ENCODE measurements at places on chromosomes 3 and 15.

GRCh38 chr3:71784201-71784913, 591 bp downstream of the PROK2 start:
- no peak for DNase-seq

DNA sequence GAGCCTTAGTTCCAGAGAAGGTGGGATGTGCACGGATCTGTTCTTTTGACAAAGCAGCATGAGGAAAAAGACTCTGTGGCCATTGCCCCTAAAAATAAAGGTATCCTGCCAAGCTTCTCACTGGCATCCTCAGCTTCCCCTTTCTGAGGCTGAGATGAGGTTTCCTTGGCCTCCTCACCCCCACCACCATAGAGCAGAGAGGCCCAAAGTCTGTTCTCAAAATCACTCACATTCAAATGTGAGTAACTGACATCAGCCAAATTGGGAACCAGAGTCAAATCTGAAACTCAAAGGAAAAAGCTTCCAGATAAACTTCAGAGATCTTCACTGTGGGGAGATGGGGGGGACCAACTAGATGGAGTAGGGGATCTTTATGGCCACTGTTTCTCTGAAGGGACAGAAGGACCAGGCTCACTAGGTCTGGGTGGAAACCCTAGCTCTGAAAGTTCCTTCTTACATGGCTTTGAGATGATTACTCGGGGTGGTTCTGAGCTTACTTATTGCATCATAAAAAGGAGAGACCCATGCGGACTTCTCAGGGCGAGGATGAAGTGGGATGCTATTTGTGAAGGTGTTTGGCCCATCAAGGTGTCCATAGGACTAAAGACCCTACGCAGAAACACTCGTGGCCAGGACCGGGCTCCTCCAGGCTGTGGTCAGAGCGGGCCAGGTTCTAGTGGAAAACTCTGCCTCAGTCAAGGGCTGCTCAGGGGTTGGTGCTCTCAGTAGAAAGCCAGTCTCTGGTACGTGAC, 61.5 kb upstream of the MEF2A start:
- DNase-seq = no peak

- DNase-seq = no peak
Measured at GRCh38 chr15:43100971-43101370, 4.9 kb downstream of the UBR1 start.

DNA sequence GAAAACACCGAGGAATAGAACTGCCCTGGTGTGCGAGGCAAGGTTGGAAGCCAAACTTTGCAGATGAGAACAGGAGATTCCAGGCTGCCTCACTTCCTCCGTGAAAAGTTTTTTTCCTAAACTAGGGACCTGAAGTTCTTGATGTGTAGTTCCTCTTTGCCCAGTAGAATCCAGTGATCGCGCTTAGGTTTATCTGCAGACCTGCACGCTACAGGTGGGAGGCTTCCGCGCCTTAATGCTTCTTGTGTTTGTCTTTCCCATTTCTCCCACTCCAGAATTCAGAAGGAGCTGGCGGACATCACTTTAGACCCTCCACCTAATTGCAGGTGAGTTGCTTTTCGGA, 5.4 kb downstream of the UBE2E1 start:
- DNase-seq = no peak

DNA sequence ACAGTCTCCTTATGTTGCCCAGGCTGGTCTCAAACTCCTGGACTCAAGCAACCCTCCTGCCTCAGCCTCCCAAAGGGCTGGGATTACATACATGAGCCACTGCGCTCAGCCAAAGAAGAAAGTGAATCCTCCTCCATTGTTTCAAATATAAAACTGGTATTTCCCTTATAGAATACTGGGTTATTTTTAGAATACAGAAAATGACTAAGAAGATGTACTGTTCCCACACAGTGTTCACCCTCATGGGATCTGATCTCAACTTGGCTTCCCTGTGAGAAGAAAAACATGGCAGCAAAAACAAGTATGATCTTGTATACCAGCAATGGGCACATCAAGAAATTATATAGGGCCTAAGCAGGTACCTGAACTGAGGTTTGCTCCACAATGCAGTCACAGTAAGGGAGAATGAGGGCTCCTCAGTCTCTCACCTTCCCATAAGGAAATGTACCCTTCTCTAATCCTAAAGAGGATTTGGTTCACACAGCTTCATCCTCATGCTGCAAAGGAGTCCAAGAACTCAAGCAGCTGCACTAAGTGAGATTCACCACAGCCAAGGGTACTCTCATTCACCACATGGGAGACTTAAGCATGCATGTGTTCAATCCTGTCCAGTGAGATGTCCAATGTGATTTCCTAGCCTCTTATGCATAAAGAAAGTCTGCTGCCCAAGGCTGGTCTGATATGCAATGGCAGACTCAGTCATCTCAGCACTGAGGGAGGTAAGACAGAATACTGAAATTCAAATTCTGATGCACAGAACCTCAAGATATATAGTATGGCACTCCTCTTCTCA, 25.8 kb downstream of the USP4 start:
- DNase-seq = peak; percentile 50

GRCh38 chr15:68819495-68820294, 1.0 kb downstream of the ANP32A start:
- peak; percentile 80 for DNase-seq

DNA sequence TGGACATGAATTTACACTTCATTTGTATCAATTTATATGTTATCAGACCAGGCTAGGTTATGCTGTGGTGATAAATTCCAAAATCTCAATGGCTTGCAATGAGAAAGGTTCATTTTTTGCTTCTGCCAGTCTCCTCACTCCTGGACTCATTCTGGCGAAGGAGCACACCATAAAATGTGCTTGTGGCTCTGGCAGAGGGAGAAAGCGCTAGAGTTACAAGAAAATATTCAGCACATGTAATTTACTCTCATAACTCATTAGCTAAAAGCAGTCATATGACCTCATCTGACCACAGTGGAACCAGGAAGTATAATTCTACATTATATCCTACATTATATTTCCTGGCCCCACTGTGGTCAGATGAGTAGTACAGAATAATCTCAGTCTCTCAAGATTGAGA, 193.8 kb downstream of the BCHE start:
- DNase-seq = peak; percentile 89

DNA sequence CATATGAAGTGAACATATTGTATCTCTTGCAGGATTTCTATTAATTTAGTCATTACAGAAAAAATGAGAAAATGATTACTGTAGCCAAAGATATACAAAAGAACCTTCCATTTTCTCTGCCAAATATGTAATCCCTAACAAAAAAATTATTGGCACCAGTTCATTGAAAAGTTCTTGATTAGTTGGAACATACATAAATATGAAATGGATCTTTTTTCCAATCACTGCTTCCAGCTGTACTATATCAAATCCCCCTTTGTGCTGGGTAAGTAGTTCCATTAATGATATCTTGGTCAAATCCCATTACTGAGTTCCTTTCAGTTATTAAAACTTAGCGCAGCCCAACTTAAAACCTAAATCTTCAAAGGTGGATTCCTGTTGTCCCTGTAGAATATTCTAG, 263.8 kb downstream of the SLC9A9 start:
- DNase-seq = no peak

- peak; percentile 48 for DNase-seq
Measured at GRCh38 chr3:51955893-51956770, 951 bp downstream of the GPR62 start.

DNA sequence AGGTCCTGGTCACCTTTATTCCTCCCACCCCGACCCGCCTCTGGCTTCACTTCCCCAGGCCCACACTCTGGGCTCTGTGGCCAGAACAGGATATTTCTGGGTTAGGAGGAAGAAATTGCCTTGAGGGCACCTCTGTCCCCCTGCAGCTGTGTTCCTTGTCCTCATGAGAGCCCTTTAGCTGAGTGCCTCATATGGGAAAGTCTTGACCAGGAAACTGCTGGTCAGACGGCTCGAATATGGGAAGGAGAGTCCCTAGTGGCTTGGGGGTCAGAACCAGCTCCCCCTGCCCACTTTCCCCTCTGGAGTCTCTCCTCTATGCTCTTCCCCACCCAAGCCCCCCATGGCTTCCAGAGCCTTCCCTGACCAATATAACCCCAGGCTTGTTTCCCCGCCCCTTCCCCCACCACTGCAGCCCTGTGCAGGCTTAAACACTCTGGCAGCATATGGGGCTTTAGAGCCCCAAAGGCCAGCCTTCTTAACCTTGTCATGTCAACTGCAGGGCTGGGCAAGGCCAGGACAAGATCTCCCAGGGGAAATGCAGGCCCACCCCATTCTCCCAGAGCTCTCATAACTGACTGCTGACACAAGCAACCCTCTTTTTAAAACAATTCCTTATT, 36.4 kb downstream of the SEC22C start:
- DNase-seq = no peak

DNA sequence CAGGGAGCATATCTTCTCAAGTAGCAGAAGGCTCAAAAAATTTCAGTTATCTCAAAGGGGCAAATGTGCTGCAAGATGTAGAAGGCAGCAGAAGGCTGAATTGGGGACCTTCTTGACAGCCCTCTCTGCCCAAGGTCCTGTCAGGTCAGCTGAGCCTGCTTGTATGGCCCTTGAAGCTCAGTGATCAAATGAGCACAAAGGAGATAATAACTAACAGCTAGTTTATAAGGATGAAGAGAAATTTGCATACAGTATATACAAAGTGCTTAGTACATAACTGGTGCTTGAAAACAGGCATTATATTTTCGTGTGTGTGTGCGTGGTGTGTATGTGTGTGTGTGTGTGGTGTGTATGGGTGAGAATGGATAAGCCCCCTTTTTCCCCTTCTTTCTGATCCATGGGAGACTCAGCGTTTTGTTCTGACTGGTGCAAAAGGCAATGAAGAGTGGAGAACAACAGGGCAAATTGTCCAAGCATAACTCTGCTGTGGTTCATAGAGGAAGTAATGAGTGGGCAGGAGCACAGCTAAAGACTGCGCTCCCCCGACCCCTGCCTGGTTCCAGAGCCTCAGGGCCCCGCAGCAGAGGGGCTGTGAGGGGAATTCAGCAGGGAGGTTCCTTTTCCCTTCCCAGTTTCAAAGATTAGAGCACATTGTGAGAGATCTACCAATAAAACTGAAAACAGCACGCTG, 356.8 kb upstream of the NR2F2 start:
- no peak for DNase-seq

- no peak for DNase-seq
Measured at GRCh38 chr3:178297199-178297598, 239.0 kb upstream of the KCNMB2 start.

DNA sequence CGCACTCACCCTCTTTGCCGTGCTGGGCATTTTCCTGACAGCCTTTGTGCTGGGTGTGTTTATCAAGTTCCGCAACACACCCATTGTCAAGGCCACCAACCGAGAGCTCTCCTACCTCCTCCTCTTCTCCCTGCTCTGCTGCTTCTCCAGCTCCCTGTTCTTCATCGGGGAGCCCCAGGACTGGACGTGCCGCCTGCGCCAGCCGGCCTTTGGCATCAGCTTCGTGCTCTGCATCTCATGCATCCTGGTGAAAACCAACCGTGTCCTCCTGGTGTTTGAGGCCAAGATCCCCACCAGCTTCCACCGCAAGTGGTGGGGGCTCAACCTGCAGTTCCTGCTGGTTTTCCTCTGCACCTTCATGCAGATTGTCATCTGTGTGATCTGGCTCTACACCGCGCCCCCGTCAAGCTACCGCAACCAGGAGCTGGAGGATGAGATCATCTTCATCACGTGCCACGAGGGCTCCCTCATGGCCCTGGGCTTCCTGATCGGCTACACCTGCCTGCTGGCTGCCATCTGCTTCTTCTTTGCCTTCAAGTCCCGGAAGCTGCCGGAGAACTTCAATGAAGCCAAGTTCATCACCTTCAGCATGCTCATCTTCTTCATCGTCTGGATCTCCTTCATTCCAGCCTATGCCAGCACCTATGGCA, 41.1 kb upstream of the CSTA start:
- no peak for DNase-seq

DNA sequence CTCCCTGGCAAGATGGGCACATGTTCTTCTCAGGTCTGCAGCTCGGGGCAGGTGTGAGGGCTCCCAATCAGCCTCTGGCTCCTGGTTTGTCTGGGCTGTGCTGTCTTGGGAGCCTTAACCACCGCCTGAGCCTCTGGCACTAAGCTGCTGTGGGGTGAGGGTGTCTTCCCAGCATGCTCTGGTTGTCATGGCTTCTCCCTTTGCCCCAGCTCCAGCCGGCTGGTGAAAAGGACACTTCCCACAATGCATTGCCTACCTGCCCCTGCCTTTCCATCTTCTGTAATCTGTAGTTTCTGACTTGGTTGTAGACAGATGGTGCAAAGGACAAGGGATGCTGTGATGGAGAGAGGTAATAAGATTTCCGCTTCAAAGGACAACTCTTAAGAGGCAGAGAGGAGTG, 295.3 kb downstream of the TLE3 start:
- no peak for DNase-seq

- no peak for DNase-seq
Measured at GRCh38 chr15:64915518-64916227, 4.0 kb downstream of the ANKDD1A start.

GRCh38 chr15:89087161-89087829, 961 bp upstream of the ABHD2 start:
- DNase-seq = no peak

GRCh38 chr3:61989681-61990080, 383.7 kb downstream of the FEZF2 start:
- DNase-seq = no peak

- no peak for DNase-seq
Measured at GRCh38 chr3:94081884-94082283, 19.0 kb downstream of the NSUN3 start.

GRCh38 chr3:8987645-8988383, 24.5 kb upstream of the RAD18 start:
- peak; percentile 63 for DNase-seq

DNA sequence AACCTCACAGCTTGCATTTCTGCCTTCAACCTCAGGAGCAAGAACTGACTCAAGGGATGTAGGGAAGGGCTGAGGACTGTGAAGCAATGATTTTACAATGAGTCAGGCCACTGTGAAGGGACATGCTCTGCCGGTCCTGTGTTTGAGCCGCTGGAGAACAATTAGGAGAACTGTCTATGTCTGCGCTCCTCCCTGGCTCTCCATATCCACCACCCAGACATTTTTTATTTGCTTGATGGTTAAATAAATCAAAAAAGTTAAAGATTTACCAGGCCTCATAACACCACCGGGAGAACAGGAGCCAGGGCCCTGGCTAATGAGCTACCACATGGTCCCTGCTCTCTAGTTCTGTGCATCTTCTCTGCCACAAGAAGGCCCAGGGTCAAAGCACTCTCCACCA, 29.6 kb downstream of the SEC61A1 start:
- peak; percentile 69 for DNase-seq

DNA sequence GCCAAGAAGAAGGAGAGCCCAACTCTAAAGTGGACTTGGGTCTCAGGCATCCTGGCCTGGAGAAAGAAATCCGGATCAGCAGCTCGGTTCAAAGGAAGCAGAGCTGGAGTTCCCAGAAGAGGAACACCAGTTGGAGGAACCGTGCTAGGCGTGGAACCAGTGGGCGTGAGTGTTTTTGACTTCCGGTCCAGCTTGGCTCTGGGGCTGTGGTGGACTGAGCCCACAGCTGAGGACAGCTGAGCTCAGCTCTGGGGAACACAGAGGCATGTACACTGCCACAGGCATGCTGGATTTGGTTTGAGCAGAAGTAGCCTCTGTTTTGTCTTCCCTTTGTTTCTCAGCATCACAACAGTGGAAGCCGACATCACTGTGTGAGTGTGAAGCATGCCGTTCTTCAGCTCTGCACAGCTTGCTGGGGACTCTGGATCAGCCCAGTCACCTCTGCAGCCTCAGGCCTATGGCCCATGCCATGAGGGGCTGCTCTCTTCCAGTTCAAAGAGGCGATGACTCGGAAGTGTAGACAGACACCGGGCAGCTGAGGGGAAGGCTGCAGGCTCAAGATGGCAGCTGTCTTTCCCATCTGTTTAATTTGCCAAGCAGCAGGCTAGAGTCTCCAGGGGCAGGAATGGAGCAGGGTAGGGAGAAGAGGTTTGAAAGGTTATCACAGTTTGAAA, 185.8 kb upstream of the UBE3A start:
- no peak for DNase-seq

- DNase-seq = peak; percentile 66
Measured at GRCh38 chr3:127786353-127787070, 35.8 kb downstream of the MGLL start.

Measured in fibroblast of skin of right biceps (primary cell).